ENCODE measurements at places on chromosomes 5 and 9. TPM values are rescaled to one million over a fixed set of nuclear protein-coding genes. Genes with fewer than 3 reads are reported as not detected.

DNA sequence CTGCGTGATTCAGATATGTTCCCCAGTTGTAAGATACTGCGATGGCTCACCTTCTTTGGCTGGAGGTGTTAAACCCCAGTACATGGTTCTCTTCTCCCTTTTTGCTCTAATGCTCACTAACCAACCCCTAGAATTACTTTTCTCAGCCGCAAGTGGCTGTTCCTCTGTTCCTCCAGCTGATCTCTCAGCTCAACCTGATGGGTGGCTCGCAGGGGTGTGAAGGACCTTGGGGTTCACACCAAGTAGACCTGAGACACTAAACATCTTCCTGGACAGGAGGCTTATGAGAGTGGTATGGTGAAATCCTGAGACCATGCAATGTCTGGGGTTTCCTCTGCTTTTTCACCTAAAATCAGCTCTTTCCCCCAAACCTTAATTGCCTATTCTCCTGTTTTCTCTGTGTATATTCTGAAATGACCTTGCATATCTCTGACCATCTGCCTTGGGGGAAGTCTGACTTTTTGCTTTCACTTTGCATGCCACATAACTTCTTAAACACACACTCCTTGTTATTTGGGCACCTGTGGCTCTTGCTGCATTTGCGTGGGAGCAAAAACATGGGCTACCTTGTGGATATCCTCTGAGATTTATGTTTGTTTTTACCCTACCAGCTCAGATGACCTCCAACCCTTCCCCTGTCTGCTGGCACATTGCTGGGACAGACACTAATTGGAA lies 15.9 kb upstream of the IFNA14 start:
- DNase-seq: no peak

CCDC171 gene
- total RNA-seq: 4.3 TPM

NMUR2 gene
- total RNA-seq: not detected

DNA sequence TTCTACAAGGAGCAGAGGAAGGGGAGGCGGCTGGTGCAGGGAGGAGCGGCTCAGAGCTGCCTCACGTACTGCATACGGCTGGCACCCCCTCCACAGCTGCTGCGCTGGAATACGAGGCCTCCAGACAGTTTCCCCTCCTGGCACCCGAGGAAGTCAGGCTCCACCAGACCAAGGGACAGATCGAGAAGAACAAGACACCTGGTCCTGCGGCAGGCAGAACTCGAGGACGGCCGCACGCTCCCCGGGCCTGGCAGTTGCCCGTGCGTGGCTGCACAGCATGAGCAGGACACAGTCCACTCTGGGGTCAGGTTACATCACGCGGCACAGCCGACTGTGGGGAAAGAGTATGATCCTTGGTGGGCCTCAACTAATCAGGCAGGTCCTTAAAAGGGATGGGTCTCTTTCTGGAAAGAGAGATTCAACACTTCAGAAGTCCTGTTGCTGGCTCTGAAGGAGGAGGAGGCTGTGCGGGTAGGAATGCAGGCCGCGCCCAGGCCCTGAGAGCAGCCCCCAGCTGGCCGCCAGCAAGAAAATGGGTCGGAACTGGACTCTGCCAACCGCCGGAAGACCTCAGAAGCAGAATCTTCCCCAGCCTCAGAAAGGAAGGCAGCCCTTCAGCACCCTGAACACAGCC lies 11.6 kb downstream of the UBAC1 start:
- no peak for DNase-seq

GRCh38 chr9:112869041-112869529 lies 21.6 kb downstream of the SLC46A2 start:
- no peak for DNase-seq

GRCh38 chr5:141864371-141865370 lies 13.5 kb downstream of the PCDH1 start:
- DNase-seq: no peak

GRCh38 chr5:128662997-128663396 lies 125.0 kb upstream of the FBN2 start:
- no peak for DNase-seq

GABRA6 gene
- not detected for total RNA-seq

GRCh38 chr5:124301850-124302249 lies 444.6 kb downstream of the ZNF608 start:
- DNase-seq: no peak
